ENCODE measurements at places on chromosomes 2 and 18. TPM values are rescaled to one million over a fixed set of nuclear protein-coding genes. Genes with fewer than 3 reads are reported as not detected.

DNA sequence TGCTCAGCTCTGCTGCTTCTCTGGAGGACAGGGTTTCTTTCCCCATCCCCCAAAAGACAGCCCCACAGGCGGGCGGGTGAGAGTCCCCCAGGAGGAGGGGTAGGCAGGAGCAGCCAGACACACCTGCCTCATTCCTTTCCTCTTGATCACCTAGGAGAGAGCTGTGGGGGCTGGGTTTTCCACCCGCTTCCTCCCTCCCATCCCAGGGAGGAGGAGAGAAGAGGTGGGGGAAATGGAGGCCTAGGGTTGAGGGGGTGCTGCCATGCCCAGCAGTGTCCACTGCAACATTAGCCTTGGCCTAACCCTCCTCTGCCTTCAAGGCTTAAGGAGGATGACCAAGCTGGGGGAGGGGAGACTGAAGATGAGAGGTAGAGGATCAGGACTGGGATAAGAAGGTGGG lies 14.7 kb downstream of the WNT10A start:
- H3K27me3 ChIP-seq = peaks cover 56% of the 10 kb centered on the region
- H3K27ac ChIP-seq = no peak overlapping the region
- H3K36me3 ChIP-seq = no peaks in the 10 kb centered on the region
- H3K4me3 ChIP-seq = no peak overlapping the region

The IL1B gene
- not detected for total RNA-seq

- peaks cover under 1% of the 10 kb centered on the region for H3K4me1 ChIP-seq
- H3K36me3 ChIP-seq = peaks cover 38% of the 10 kb centered on the region
- no peak for DNase-seq
Observed at GRCh38 chr2:231800493-231801091, 14.3 kb downstream of the COPS7B start.

DNA sequence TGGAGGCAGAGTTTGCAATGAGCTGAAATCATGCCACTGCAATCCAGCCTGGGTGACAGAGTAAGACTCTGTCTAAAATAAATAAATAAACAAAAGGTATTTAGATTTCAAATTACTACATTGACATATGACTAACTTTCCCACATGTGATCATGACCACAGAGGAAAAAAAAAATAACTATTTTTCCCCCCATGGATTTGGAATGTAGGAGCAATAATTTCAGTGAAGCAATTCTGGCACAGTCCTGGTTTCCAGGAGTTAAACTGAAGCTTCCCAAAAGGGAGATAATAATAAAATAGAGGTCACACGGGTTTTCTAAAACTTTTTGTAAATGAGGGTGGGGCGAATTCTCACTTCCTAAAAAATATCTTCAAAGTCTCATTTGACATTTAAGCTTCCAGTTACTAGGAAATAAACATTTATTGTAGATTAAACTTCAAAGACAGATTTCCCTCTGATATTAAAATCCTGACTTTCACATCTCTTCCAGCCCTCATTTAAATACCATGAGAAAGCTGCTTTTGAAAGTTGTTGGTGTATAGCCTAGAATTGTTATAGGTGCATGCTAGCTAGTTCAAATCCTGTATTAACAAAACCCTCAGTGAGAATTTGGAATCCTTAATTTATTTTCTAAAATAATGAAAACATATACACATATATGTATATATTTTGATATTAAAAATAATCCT lies 20.7 kb downstream of the SLC19A3 start:
- H3K4me3 ChIP-seq = no peak overlapping the region
- no peaks in the 10 kb centered on the region for H3K4me1 ChIP-seq
- peaks cover 17% of the 10 kb centered on the region for H3K27me3 ChIP-seq
- no peaks in the 10 kb centered on the region for H3K36me3 ChIP-seq
- no peak overlapping the region for H3K27ac ChIP-seq

DNA sequence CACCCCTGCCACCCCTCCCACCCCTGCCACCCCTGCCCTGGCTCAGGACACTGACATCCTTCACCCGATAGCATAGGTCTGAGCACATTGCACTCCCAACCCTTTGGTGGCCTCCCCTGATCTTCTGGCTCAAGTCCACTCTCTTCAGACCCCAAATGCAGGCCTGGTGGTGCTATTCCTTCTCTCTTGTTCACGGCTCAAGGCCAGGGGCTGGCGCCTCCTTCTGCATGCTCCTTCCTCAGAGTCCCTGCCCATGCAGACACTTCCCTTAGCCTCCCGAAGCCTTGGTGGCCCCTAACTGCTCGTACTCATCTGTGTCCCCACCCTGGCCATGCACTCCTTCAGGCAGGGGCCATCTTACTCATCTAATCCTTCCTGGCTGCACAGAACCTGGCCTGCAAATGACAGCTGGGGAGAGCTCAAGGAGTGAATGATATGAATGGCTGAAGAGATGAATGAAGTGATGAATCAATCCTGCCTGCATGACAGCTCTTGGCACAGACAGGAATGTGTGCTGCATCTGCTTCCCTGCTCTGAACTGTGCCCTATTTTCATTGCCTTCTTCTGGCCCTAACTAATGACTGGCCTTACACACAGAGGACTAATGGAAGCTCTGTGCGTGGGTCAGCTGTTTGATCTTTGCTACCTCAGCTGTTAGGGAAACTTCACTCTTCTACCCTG lies 290.8 kb downstream of the DYSF start:
- no peak overlapping the region for H3K4me3 ChIP-seq
- H3K36me3 ChIP-seq = peaks cover 8% of the 10 kb centered on the region
- peaks cover 32% of the 10 kb centered on the region for H3K4me1 ChIP-seq
- no peak for DNase-seq

- H3K4me3 ChIP-seq = no peak overlapping the region
- peaks cover 3% of the 10 kb centered on the region for H3K4me1 ChIP-seq
- H3K27me3 ChIP-seq = no peaks in the 10 kb centered on the region
- no peak for DNase-seq
- H3K36me3 ChIP-seq = no peaks in the 10 kb centered on the region
Observed at GRCh38 chr2:241949736-241950412, 80.3 kb downstream of the RTP5 start.

The EFEMP1 gene
- 7.4 TPM for total RNA-seq

- no peak for DNase-seq
- peaks cover 18% of the 10 kb centered on the region for H3K36me3 ChIP-seq
- no peaks in the 10 kb centered on the region for H3K4me1 ChIP-seq
- H3K27me3 ChIP-seq = no peaks in the 10 kb centered on the region
Observed at GRCh38 chr2:105309147-105309545, 20.4 kb downstream of the TGFBRAP1 start.

GRCh38 chr2:238591732-238592131 lies 165.0 kb downstream of the ASB1 start:
- H3K4me1 ChIP-seq = peaks cover 2% of the 10 kb centered on the region
- no peak overlapping the region for H3K4me3 ChIP-seq
- no peaks in the 10 kb centered on the region for H3K36me3 ChIP-seq
- no peaks in the 10 kb centered on the region for H3K27me3 ChIP-seq

GRCh38 chr2:223232285-223232684 lies 180.3 kb downstream of the KCNE4 start:
- H3K4me3 ChIP-seq = no peak overlapping the region
- no peaks in the 10 kb centered on the region for H3K36me3 ChIP-seq
- H3K27me3 ChIP-seq = no peaks in the 10 kb centered on the region
- H3K4me1 ChIP-seq = peaks cover 41% of the 10 kb centered on the region

- no peaks in the 10 kb centered on the region for H3K27me3 ChIP-seq
- H3K4me3 ChIP-seq = no peak overlapping the region
- DNase-seq = no peak
- H3K27ac ChIP-seq = no peak overlapping the region
- no peaks in the 10 kb centered on the region for H3K36me3 ChIP-seq
Observed at GRCh38 chr18:65336411-65336810, 414.4 kb upstream of the CDH7 start.

DNA sequence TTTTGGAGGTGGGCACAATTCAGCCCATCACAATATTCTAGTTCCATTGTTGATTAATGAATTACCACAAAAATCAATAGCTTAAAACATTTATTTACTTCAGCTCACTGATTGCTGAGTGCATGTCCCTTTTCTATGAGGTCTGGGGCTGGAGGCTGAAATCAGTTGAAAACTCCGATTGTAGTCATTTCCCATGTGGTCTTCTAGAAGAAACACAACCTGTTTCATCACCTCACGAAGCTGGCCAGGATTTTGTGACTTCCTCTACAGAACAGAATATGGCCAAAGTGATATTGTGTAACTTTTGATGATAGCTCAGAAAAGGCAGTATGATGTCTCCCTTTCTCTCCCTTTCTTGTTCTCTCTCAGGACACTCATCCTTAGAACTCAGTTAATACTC lies 44.1 kb upstream of the CYRIA start:
- no peaks in the 10 kb centered on the region for H3K4me1 ChIP-seq
- DNase-seq = no peak
- no peak overlapping the region for H3K27ac ChIP-seq
- no peak overlapping the region for H3K4me3 ChIP-seq
- no peaks in the 10 kb centered on the region for H3K36me3 ChIP-seq

The CNTNAP5 gene
- total RNA-seq = not detected

GRCh38 chr2:167504695-167505094 lies 616.4 kb downstream of the XIRP2 start:
- DNase-seq = no peak
- H3K27me3 ChIP-seq = no peaks in the 10 kb centered on the region
- no peaks in the 10 kb centered on the region for H3K36me3 ChIP-seq
- no peaks in the 10 kb centered on the region for H3K4me1 ChIP-seq

The PRSS56 gene
- not detected for total RNA-seq

DNA sequence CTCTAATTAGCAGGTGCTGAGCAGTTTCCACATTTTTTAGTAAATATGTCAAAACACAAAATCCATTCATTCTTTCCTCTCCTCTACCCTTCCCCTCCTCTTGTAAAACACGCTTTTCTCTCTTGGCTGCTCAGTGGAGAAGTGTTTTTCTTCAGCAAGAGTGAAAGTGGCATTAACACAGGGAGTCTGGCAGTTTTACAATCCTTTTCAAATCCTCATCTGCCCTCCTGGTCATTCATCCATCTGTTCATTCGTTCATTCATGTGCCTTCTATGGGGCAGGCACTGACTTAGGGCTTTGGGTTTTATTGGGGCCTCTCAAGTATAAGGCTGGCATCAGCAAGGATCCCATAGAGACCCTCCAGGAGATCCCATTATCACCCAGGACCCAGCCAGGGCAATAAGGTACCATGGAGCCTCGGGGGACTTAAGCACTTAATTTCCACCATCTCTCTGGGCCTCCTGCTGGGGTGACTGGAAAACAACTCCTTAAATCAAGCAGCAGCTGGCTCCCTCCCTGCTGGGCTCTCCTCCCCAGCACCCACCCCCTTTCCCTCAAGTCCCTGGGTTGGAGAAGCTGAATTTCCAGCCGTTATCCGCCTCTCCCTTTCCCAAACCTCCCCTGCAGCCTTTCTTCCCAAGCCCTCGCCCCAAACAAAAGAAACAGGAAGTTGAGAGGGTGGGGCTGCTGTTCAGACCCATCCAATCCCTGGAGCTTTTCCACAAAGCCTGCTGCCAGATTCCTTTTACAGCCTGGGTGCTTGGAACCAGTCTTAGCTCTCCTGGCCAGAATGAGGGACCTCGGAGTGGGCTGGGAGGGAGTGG lies 32.6 kb downstream of the MARCHF4 start:
- H3K27me3 ChIP-seq = no peaks in the 10 kb centered on the region
- H3K4me3 ChIP-seq = peak overlapping the region; percentile 51
- no peak for DNase-seq
- peaks cover 49% of the 10 kb centered on the region for H3K4me1 ChIP-seq

- no peaks in the 10 kb centered on the region for H3K36me3 ChIP-seq
- H3K27ac ChIP-seq = no peak overlapping the region
- H3K4me1 ChIP-seq = no peaks in the 10 kb centered on the region
- DNase-seq = no peak
Observed at GRCh38 chr2:60641811-60642788, 88.6 kb upstream of the BCL11A start.

DNA sequence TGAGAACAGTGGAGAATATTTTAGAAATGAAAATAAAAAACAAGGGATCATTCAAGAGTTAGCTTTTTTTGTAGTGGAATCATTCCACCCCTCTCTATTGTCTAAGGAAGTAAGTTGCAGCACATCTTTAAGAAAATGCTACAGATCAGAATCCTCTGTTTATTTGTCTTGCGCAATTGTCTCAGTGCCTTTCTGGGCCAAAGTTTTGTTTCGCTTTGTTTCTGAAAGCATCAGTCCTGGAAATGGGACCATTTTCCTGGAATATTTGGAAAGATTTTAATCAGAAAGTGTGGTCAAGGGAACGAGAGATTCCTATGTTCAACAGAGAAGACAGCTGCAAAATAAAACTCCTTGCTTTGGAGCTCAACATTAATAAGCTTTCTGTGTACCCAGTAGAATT lies 74.0 kb downstream of the NRXN1 start:
- no peaks in the 10 kb centered on the region for H3K4me1 ChIP-seq
- no peaks in the 10 kb centered on the region for H3K36me3 ChIP-seq
- no peak for DNase-seq
- no peak overlapping the region for H3K27ac ChIP-seq
- no peak overlapping the region for H3K4me3 ChIP-seq

DNA sequence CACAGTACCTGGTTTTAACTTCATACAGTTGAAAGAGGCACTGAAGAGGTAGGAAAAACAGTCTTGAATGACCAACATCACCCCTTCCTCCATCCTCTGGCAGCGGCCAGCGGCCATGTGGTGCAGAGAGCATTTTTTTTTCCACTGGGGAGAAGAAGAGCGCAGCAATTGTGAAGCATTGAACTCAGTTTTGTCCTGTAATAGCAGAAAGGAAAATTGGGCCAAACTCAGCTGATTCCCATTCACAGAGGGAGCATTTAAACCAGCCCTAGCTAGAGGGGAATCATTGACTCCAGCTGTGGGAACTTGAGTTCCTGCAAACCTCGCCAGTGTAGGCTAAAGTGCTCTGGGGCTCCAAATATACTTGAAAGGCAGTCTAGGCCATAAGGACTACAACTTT lies 316.6 kb upstream of the CHST9 start:
- no peak for DNase-seq
- H3K4me1 ChIP-seq = no peaks in the 10 kb centered on the region
- peaks cover 9% of the 10 kb centered on the region for H3K27me3 ChIP-seq
- H3K27ac ChIP-seq = no peak overlapping the region
- H3K36me3 ChIP-seq = no peaks in the 10 kb centered on the region

DNA sequence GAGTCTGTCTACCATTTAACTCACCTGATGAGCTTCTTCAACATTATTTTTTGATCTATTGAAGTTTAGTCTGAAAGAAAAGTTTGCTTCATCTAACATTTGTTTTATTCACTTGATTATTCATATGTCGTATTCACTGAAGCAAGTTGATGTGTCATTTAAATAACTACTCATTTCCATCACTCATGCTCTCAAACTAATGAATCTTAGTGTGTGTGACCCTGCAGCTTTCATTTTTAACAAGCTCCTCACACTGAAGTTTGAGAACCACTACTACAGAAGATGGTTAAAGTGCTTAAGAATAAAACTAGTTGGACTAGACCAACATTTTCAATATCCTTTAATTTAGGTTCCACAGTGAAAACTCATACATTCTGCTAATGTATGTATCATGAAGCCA lies 1.8 kb upstream of the ABI2 start:
- H3K4me1 ChIP-seq = peaks cover 27% of the 10 kb centered on the region
- H3K27me3 ChIP-seq = no peaks in the 10 kb centered on the region
- DNase-seq = no peak
- no peaks in the 10 kb centered on the region for H3K36me3 ChIP-seq
